Kidney epithelial cell (primary cell): ENCODE measurements at places on chromosomes 2 and 18. TPM values are rescaled to one million over a fixed set of nuclear protein-coding genes. Genes with fewer than 3 reads are reported as not detected.

AMMECR1L gene
- total RNA-seq = 27.7 and 29.7 TPM in 2 replicates

SLC30A3 gene
- total RNA-seq = 0.08 and 0.27 TPM in 2 replicates

DNA sequence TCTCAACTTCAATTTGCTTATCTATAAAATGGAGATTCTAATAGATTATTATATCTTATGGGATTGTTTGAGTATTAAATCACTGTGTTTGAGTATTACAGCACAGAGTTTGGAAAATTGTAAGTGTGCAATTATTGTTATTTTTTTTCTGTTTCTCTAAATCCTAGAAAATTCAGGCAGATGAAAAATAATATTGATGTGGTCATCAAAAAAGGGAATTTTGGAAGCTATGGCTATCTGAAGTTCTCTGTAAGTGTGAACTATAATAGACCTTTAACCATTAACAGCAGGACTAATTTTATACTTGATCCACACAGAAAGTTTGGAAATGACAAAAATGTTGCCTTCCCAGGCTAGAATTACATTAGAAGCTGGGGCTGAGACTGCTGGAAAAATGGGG, 393.2 kb downstream of the SUCLG1 start:
- no peak for DNase-seq

DNA sequence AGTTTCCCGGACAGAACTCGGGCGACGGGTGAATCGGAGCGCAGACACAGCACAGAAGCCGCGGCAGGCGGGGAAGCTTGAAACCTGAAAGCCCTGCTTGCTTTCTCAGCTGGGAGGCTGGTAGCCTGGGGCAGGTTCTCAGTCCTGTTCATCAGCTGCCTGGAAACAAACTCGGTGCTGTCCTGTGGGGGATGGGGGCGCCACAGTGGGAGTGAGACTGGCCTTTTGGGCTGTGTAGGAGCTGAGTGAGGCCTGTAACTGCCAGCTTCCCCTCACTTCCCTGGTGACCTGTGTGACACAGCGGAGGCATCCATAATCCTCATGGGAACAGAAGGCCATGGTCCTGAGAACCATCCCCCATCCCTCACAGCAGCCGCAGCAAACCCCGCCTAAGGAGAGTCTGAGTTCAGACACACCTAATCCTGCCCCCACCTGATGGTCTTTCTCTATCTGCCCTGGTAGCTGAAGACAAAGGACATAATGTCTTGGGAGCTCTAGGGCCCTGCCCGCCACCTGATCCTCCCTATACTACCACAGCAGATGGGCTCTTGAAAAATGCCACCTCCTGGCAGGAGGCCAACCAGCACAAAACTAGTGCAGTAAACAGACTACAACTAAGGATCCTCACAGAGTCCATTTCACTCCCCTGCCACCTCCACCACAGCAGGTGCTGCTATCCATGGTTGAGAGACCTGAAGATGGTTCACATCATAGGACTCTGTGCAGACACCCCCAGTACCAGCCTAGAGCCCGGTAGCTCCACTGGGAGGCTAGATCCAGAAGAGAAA, 52.7 kb upstream of the LDLRAD4 start:
- no peak for DNase-seq

SCTR gene
- total RNA-seq = not detected in 2 replicates

KRCC1 gene
- total RNA-seq = 17.7 and 22.2 TPM in 2 replicates

- no peak for DNase-seq
These were observed 33.5 kb upstream of the METAP1D start for GRCh38 chr2:171966235-171966634.

DNA sequence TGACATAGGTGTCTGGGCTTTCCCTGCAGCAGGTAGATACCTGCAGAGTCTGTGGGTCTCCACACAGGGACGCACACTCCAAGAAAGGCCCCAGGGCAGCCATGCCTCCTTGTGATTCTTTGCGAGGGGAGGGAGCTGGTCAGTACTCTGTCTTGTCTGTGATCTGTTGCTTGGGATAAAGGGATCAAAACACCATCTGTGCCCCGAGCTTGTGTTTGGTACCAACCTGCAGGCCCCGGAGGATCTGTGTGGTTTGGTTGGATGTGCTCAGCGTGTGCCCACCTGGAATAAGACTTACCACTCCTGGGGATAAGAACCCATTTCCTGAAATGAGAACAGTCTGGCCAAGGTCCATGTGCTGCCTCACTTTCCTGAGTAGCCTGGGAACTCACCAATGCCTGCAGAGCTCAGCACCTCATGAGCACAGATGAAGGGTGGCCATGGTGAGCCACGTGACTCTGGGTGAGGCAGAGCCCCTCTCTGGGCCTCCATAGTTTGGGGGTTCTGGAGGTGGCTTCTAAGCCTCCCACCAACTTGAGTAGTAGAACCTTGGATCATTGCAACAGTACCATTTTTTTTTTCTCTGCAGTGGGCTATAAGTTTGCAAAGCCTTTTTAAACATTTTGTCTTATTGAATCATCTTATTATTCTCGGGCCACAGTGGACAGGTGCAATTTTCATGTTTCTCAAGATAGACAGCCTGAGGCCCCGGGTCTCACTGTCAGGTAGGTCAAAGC, 134.8 kb downstream of the DDX1 start:
- no peak for DNase-seq

GRCh38 chr18:70688286-70688685, 399.4 kb downstream of the SOCS6 start:
- DNase-seq = no peak

PKDCC gene
- 6.6 and 8.5 TPM in 2 replicates for total RNA-seq

DNA sequence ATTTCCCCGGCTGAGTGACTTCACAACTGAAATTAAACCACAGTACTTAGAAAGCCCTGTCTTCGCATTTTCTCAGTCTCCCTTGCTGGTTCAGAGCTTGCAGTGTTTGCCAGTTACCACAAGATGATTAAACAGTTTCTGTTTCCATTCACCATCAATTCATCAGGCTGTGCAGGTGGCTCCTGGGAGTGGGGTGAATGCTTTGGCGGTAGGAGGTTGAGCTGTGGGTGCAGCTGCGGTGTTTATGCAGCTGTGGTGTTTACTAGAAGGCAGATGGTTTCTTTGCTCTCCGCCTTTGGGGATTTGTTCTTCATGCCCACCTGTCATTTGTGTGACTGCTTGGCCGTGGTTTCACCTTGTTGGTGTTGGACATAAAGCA, 16.1 kb downstream of the ACOXL start:
- DNase-seq = peak; percentile 55

NEU2 gene
- total RNA-seq = not detected in 2 replicates
